ENCODE measurements at places on chromosomes 2 and 18.
A peak's percentile ranks its signal among the peaks of the same experiment; 100 is the strongest.

DNA sequence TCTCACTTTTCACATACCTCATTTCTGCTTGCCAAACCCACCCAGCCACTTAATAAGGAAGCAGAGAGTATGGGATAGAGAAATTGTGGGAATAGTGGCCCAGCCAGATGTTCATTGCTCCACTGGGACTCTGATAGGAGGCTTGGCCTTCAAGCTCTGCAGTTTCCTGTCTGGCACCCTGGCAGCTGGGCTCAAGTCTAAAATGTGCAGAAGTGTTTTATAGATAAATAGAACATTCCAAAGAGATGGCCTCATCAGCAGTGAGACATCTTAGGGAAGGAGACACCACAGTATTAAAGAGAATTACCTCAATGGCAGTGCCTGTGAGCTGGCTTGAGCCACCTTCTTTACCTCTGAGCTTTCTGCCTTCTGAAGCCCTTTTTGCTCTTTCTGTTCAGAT, 24.7 kb downstream of the COPS7B start:
- no peak for DNase-seq

GRCh38 chr2:23621616-23622015, 236.6 kb downstream of the KLHL29 start:
- DNase-seq, result no peak

GRCh38 chr2:83168377-83168776, 1290.7 kb downstream of the SUCLG1 start:
- DNase-seq, result no peak

GRCh38 chr2:64599469-64599868, 54.2 kb downstream of the SERTAD2 start:
- DNase-seq, result no peak

DNA sequence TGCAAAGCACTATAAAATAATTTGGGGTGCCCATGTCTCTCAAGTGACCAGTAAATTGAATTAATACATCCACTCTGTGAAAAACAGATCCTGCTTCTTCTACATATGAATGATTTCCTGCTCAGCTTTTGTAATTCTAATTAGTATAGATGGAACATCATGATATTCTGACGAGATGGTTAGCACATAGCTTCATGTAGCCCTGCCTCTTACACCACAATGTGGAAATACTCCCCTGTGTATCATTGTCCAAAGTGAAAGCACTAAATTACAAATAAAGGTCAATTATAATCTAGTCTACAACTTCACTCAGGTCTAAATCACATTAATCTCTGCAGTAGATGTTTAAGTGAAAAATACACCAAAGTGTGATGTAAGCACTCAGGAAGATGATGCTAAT, 32.9 kb upstream of the SYT4 start:
- no peak for DNase-seq

- no peak for DNase-seq
Observed at GRCh38 chr2:11280713-11281112, 63.7 kb downstream of the ROCK2 start.

GRCh38 chr2:197339016-197339415, 28.4 kb upstream of the ANKRD44 start:
- no peak for DNase-seq

DNA sequence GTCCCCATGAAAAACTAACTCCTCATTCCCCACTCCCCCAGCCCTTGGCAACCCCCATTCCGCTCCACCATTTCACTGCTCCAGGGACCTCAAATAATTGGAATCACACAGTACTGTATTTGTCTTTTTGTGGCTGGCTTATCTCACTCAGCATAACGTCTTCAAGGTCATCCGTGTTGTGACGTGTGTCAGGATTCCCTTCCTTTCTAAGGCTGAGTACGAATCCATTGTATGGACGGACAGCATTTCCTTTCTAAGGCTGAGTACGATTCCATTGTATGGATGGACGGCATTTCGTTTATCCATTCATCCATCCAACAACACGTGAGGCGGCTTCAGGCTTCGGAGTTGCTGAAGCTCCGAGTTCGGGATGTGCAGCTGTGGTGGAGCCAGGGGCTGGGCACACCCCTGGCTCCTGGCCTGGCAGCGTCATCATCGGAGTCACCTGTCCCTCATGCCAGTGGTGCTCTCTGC, 1.2 kb upstream of the ASB1 start:
- no peak for DNase-seq

DNA sequence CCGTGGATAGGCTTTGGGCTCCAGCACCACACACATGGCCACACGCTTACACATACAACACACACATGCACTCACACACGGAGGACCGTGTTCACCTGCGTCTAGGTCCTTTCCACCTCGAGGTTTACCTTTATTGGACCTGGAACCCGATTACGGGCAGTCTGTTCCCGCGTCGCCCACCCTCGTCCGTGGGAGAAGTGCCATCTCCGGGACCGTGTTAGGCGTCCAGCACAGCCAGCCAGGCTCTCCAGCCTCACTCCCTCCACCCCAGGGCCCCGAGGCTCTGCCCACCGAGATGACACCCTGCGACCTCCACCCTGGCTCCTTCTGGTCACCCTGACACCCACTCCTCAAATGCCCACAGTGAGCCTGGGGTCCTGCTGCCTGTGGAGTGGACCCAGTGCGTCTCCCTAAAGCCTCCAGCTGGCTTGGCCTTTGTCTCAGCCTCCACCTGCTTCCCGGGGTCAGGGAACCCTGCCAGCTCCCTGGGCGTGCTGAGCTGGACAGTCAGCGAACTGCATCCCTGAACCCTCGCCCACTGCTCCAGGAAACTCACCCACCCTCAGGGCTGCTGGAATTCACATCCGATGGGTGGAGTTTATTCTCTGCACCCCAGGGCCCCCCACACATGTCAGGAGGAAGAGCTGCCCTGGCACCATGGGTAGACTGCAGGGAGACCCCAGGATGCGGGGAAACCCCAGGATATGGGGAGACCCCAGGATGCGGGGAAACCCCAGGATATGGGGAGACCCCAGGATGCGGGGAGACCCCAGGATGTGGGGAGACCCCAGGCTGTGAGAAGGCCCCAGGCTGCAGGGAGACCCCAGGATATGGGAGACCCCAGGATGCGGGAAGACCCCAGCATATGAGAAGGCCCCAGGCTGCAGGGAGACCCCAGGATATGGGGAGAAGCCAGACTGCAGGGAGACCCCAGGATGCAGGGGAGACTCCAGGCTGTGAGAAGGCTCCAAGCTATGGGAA, 33.0 kb downstream of the ADI1 start:
- no peak for DNase-seq

GRCh38 chr18:69400976-69401225, 213 bp downstream of the DOK6 start:
- DNase-seq, result no peak

GRCh38 chr2:235070063-235070706, 118.4 kb downstream of the SH3BP4 start:
- no peak for DNase-seq

GRCh38 chr2:12694990-12695774, 21.6 kb upstream of the TRIB2 start:
- no peak for DNase-seq

GRCh38 chr2:12265646-12266045, 451.1 kb upstream of the TRIB2 start:
- DNase-seq, result no peak

GRCh38 chr2:15674637-15675455, 83.2 kb downstream of the DDX1 start:
- no peak for DNase-seq

- DNase-seq, result no peak
Observed at GRCh38 chr2:133424876-133425275, 143.4 kb downstream of the NCKAP5 start.

- DNase-seq, result no peak
Observed at GRCh38 chr2:152723918-152724317, 5.5 kb downstream of the ARL6IP6 start.

DNA sequence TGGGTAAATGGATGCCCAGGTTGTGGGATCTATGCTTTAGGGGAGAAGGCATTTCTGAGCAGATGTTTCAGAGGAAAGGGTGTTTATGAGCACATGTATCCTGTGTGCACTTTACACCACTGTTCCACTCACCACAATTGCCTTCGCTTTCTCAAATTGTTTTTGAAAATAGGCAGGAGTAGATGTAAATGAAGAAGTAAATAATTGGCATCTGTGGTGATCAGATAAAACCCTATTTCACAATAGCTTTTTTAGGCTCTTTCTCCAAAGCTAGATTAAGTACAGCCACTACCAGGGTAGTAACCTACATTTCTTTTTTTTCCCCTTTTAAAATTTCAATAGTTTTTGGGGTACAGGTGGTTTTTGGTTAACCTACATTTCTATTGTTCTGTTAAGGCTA, 40.6 kb downstream of the TMEM178A start:
- no peak for DNase-seq

DNA sequence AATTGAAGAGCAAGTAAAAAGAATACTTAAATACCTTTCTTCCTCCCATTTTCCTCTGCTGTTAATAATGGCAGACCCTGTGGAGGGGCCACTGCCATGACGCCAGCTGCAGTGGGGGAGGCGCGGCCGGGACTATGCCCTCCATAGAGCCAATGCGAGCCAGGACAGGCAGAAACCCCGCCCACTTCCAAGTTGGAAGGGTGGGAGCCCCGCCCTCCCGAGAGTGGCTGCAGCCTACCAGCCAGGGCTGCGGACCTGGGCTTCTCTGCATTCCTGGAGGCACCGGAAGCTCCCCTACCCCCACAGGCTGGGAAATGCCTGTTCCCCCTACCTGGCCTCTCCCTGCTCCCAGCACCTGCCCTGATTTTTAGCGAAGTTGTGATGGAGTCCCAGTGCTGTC, 439.4 kb upstream of the CDH19 start:
- DNase-seq, result no peak

DNA sequence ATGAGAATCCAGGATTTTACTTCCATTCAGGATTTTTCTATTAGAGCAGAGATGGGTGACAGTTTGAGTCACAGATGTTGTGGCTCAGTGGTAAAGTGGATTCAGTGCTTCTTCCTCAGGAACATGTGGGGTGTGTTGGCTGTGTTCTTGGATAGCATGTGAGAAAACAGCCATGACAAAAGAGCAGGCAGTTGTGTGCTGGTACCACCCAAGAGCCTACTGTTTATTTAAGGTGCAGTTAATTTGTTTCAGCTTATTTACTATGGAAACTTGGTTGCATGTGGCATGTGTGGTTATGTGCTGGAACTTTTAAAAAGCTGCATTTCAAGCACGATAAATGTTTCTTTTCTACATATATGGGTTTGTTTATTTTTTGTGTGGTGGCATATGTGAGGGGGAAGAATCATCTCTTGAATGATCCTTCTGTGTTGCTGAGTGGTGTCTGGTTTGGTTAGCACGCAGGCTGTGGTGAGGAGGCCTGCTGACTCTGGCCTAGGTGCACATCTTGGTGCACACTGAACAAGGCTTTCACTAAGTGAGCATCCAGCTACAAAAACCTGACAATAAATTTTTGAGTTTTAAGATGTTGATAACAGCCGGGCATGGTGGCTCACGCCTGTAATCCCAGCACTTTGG, 67.3 kb downstream of the SPTBN1 start:
- no peak for DNase-seq

GRCh38 chr18:58064406-58064998, 20.5 kb downstream of the NEDD4L start:
- DNase-seq, result no peak

DNA sequence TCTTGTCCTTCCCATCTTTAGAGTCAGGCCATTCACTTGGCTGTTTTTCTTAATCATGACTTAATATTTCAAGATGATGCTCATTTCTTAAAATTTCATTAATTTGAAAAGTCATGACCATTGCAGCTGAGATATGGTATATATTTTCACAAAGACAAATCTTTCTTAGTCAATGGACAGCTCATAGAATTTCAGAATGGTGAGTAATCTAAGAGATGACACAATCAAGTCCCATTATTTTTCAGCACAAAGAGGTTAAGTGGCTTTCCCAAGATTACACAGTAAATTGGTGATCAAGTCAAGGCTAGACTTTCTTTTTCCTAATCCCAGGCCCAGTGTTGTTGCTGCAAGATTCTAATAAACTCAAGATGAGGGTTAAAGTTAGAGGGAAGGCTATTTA, 34.4 kb upstream of the NT5C1B start:
- DNase-seq, result no peak

GRCh38 chr2:163341426-163341825, 394.4 kb downstream of the FIGN start:
- no peak for DNase-seq

- no peak for DNase-seq
Observed at GRCh38 chr18:49731421-49731841, 81.9 kb downstream of the ACAA2 start.

DNA sequence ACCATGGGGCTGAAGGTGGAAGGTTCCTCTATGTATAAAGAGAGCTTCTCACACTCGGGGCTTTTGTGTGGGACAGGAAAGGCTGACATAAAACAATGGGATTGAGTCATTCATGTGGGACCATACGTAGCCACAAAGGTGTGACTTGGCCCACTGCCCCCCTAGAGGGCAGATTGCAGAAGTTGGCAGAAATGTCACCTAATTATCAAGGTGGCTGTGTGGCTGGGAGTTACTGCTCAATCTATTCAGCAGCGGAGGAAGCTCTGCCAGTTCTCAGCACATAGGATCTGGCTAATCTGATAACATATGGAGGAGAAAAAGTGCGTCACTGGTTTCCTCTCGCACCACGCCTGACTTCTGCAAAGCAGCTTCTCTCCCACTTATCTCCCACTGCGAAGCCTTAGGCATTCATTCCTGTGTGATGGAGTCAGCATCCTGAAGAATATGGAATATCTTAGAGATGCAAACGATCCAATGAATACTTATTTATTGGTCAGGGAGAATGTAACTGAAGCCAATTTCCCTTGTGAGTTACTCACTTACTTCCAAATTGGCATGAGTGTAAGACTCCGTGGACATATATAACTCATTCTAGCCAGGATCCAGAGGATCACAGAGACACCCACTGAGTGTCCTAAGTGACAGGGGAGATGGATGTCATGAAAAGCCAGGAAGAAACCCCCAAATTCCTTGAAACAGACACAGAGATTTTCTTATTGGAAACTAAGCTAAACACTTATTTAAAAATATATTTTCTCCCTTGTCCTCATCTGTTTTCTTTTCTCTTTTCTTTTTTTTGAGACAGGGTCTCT, 344.8 kb downstream of the TGIF1 start:
- no peak for DNase-seq

GRCh38 chr2:43345391-43345813, 119.0 kb upstream of the ZFP36L2 start:
- no peak for DNase-seq

GRCh38 chr2:70070542-70071268, 16.6 kb upstream of the PCBP1 start:
- DNase-seq, result peak; percentile 80

- no peak for DNase-seq
Observed at GRCh38 chr2:191856111-191856876, 9.4 kb upstream of the CAVIN2 start.
